ENCODE measurements at places on chromosomes 2 and 18. TPM values are rescaled to one million over a fixed set of nuclear protein-coding genes. Genes with fewer than 3 reads are reported as not detected.

GRCh38 chr2:104539649-104540048, 314.3 kb upstream of the POU3F3 start:
- H3K27me3 ChIP-seq, result no peaks in the 10 kb centered on the region
- no peak overlapping the region for H3K4me3 ChIP-seq

- peak overlapping the region; percentile 30 for H3K27ac ChIP-seq
- no peaks in the 10 kb centered on the region for H3K27me3 ChIP-seq
- H3K36me3 ChIP-seq, result no peaks in the 10 kb centered on the region
- no peak for DNase-seq
- peaks cover 27% of the 10 kb centered on the region for H3K4me1 ChIP-seq
- H3K4me3 ChIP-seq, result no peak overlapping the region
Measured at GRCh38 chr2:28662468-28663181, 89.0 kb upstream of the PPP1CB start.

DNA sequence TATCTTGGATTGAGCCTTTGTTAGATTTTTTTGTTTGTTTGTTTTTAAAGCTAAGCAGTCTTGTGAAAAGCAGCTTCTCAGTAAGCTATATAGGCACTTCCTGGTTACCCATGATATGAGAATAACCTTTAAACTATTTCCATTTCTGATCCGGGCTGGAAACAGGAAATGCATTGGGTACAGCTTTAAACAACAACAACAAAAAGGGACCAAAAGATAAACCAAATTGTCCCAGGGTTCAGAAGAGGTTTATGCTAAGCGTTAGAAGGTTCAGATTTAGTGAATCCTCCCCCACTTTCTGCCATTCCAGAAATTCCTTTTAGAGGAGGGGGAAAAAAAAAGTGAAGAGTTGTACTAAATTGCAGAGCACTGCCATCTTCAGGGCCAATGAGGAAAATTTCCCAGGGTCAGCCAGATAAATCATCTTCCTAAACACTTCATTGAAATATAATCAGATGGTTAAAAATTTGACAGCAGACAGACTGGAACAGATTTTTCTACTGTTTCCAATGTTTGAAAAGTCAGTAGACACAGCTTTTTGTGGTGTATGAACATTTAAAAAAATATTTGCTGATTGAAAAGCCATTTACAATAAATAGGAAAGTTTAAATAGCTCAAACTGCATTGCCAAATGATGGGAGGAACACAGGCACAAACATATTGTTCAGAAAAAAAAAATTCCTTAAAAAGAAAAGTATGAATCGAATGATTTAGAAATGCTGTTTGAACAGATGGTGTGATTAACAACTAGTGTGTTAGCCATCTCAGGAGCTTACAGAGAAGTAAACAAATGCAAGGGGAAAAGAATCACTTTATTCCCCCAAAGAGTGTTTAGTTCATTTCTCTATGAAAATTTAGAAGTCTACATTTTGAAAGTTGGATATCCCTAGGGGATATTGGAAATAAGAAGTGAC, 189.9 kb upstream of the TANK start:
- no peaks in the 10 kb centered on the region for H3K4me1 ChIP-seq
- no peaks in the 10 kb centered on the region for H3K36me3 ChIP-seq
- no peak for DNase-seq
- peak overlapping the region; percentile 24 for H3K4me3 ChIP-seq

CNGA3 gene
- 4.9 TPM for total RNA-seq

LRP1B gene
- 32.3 TPM for total RNA-seq

WIPF1 gene
- total RNA-seq, result 18.7 TPM
